H7 (cell line): ENCODE measurements at places on chromosomes 4 and X.

DNA sequence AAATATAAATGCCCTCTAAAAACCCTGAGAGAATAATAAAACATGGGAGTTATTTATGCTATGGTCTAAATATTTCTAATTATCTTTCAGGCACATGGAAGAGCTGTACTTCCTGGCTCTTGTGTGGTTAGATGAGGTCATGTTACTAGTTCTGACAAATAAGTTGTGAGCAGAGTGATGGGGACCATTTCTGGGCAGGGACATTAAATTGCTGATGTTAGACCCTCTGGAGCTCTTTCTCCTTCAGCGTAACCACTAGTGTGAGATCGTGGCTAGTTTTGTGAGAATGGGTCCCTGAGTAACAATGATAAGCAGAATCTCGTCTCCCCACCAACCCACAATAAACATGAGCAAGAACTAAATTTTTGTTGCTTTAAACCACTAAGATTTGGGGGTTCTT is 108.0 kb downstream of the MAML3 start:
- DNase-seq, result no peak

GRCh38 chrX:12896935-12897334 is 9.5 kb upstream of the TLR8 start:
- no peak for DNase-seq

- DNase-seq, result no peak
Observed at GRCh38 chrX:108285356-108285755, 152.9 kb downstream of the COL4A6 start.

- DNase-seq, result no peak
Observed at GRCh38 chr4:138291431-138291830, 49.3 kb upstream of the SLC7A11 start.

DNA sequence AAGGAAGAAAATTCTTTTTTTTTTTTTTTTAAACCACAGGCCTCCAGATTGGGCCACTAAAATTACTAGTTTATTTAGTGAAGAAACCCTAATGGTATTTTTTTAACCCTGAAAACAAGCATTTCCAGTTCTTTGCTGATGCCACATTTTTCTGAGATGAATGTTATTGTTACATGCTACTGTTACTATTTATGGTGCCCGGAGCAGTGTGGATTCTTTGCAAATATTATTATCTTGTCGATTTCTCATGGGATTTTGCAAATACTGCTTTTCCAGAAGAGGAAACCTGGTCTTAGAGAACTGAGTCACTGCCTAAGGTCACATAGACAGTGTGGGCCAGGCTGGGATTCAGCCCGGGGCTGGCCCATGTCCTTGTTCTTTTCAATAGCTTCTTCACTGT is 8.7 kb upstream of the ALAS2 start:
- no peak for DNase-seq

GRCh38 chr4:139901531-139902320 is 236.1 kb downstream of the MGST2 start:
- no peak for DNase-seq

DNA sequence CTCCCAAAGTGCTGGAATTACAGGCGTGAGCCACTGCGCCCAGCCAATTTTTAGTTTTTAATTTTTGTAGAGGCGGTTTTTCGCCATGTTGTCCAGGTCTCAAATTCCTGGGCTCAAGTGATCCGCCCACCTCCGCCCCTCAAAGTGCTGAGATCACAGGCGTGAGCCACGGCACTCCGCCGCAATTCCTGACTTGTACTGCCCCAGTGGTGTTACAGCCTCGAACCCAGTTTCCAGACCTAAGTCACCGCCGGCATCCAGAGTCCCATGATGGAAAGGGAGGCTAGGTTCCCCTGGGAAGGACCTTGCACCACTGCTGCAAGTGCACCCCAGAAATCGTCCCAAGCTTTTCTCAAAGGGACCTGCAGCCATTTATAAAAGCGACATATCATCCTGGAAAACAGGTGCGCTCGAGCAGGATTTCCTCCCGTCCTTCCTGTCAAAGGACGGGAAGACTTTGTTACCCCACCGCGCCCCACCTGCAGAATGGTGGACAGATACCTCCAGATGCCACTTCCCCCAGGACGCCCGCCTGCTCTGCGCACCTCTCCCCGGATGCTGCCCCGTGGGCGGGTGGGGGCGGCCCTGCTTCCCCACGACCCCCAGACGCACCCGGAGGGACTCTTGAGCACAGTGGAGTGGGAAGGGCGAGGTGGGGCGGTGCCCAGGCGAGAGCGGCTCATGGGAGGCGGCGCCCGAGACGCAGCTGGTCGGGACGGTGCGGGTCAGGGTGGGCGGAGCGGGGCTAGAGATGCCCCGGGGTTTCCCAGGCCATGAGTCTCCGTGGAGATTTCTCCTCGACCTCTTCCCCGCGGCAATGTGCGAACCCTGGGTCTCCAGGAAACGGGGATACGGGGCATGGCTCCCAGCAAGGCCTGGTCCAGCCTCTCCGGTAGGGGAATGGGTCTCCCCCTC is 947 bp upstream of the RPL10 start:
- DNase-seq, result peak; percentile 85

DNA sequence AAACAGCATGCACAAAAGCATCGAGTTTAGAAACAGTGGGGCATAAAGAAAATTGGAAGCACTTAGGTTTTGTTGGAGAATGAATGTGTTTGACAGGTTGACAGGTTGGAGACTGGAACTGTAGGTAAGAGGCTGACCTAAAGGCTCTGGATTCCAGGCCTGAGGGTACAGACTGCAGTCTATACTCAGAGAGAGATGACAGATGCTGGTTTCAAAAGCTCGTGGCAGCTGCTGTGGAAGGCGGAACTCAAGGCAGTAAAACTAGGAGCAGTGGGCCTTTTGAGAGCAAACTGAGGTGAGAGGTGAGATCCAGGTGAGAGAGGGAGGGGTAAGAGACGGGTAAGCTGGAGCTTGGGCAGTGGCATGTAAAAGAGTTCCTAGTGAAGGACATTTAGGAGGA is 415.2 kb downstream of the TRIML1 start:
- no peak for DNase-seq

GRCh38 chr4:57426779-57427395 is 316.7 kb upstream of the IGFBP7 start:
- peak; percentile 50 for DNase-seq

GRCh38 chrX:40694802-40695201 is 40.5 kb downstream of the MED14 start:
- no peak for DNase-seq

GRCh38 chrX:12814420-12814819 is 23.2 kb downstream of the PRPS2 start:
- DNase-seq, result peak; percentile 54

GRCh38 chrX:75181721-75182120 is 25.6 kb upstream of the ABCB7 start:
- DNase-seq, result no peak

DNA sequence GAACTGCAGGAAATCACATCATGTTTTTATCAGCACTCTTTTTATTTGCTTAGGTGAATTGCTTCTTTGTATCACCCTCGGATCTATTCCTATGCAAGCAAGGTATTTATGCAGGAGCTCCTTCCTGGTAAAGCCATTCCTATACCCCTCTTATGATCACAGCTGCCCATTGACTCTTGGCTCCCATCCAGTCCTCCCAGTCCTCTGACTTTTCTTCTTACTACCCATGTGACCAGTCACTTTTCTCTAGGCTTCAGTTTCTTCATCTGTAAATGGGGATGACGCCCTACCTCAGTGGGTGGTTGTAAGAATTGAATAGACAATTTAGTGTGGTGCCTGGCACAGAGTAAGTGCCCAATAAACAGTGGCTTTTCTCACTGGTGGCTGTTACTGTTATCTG is 144.9 kb downstream of the FHIP1A start:
- DNase-seq, result peak; percentile 7
